Left ventricle myocardium inferior (tissue), 1 donor: ENCODE measurements at places on chromosomes 11 and 22. TPM values are rescaled to one million over a fixed set of nuclear protein-coding genes. Genes with fewer than 3 reads are reported as not detected.
A peak's percentile ranks its signal among the peaks of the same experiment; 100 is the strongest.

GRCh38 chr11:78244546-78245255 is 56.0 kb downstream of the USP35 start:
- peaks cover 12% of the 10 kb centered on the region for H3K4me1 ChIP-seq
- peak overlapping the region; percentile 27 for H3K27ac ChIP-seq
- DNase-seq: no peak
- H3K27me3 ChIP-seq: no peaks in the 10 kb centered on the region
- no peak overlapping the region for H3K4me3 ChIP-seq

DNA sequence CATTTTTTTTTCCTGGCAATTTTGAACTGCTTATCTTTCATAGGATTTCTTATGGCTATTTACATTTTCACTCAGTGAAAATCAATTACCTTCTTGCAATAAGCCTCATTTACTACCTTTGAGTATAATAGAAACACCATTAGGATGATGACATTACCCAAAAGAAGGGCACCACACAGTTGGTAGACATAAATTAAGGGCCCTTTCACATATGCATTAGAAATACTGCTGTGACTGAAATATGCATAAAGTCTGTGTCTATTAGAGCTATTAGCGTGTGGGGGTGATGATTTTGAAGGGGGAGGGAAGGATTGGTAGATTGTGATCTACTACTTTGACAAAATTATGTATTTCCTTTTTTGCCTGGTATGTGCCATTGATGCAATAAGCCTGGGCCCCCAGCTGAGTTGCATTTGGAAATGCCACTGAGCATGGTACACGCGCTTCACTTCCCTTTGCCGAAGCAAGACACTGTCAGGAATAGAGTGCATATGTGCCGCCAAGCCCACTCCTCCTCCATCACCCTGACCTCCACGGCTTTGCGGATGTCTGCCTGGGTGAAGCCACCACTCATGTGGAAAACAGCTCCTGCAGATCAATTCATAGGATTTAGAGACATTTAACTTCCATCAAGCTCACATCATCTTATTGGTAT is 339.3 kb downstream of the DCDC1 start:
- no peaks in the 10 kb centered on the region for H3K27me3 ChIP-seq
- no peak overlapping the region for H3K27ac ChIP-seq
- H3K4me1 ChIP-seq: no peaks in the 10 kb centered on the region
- H3K4me3 ChIP-seq: no peak overlapping the region

GRCh38 chr22:41596776-41597634 is 7.4 kb upstream of the PMM1 start:
- peaks cover 12% of the 10 kb centered on the region for H3K4me1 ChIP-seq
- peak overlapping the region; percentile 76 for H3K27ac ChIP-seq
- DNase-seq: peak; percentile 52
- no peak overlapping the region for H3K4me3 ChIP-seq
- peaks cover 21% of the 10 kb centered on the region for H3K36me3 ChIP-seq

GRCh38 chr11:57323167-57323854 is 1.4 kb downstream of the TNKS1BP1 start:
- peak overlapping the region; percentile 86 for H3K4me3 ChIP-seq
- H3K4me1 ChIP-seq: peaks cover 83% of the 10 kb centered on the region
- H3K27me3 ChIP-seq: no peaks in the 10 kb centered on the region

- no peaks in the 10 kb centered on the region for H3K27me3 ChIP-seq
- no peak for DNase-seq
- H3K36me3 ChIP-seq: no peaks in the 10 kb centered on the region
- H3K4me1 ChIP-seq: peaks cover 71% of the 10 kb centered on the region
- peak overlapping the region; percentile 90 for H3K27ac ChIP-seq
- no peak overlapping the region for H3K4me3 ChIP-seq
These were observed 4.6 kb downstream of the PLA2G6 start for GRCh38 chr22:38177044-38177443.

DNA sequence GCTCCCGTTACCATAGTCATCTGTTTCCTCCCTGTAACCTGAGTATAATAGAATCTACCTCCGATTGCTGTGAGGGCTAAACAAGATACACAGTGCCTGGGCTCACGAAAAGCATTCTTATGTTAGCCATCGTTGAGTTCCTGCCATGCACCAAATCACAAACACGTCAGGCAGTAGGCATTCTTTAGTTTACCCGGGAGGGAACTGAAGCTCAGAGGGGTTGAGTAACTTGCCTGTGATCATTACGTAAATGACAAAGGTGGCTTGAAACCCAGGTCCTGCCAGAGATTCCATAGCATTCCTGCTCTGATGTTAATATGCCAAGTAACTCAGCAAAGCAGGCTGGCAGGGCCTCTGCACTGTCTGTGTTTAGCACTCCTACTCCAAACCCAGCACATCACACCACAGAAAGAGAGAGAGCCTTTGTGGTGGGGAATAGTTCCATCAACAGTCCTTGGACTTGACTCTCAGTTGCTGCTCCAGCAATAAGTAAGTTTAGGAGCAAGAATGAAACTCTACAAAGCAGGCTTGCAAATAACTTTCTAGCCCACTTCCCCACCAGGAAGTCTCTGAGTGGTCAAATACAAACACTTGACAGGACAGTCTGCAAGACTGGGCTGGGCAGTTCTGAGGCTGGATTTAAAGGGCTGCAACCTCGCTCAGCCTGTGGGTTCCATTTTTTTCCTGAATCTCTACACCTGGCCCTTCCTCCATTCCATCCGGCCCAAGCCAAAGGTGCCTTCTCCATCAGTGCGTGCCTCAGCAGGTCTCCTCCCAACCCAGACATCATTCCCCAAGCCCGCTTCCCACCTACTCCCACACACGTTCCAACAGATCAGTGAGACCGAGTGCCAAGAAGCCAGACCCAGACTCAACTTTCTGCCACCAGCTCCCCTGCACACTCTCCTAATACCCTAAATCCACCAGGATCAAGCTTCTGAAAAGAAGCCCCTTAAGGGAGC is 1.1 kb downstream of the SCN2B start:
- peaks cover 55% of the 10 kb centered on the region for H3K4me1 ChIP-seq
- DNase-seq: peak; percentile 40
- H3K27me3 ChIP-seq: peaks cover 8% of the 10 kb centered on the region

- no peaks in the 10 kb centered on the region for H3K36me3 ChIP-seq
- DNase-seq: peak; percentile 31
- peaks cover 51% of the 10 kb centered on the region for H3K4me1 ChIP-seq
- peak overlapping the region; percentile 86 for H3K27ac ChIP-seq
These were observed 88.6 kb upstream of the CRYBB3 start for GRCh38 chr22:25110846-25111578.

DNA sequence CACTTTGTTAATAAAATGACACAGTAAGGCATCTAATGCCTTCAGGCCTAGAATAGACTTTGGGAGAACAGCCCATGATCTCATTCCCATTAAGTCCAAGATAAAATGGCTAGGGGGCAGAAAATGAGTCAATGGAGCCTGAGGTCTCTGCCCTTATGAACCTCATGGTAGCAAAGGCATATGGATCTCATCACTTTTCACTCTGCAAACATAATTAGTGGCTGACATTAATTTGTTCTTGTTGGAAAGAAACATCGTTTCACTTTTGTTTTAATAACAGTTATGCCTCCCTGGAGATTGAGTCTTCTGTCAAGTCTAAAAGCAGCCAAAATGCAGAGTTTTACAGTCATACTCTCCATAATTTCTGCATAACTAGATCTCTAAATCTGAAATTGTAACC is 111.8 kb upstream of the API5 start:
- no peaks in the 10 kb centered on the region for H3K36me3 ChIP-seq
- H3K4me1 ChIP-seq: no peaks in the 10 kb centered on the region
- no peak for DNase-seq
- no peak overlapping the region for H3K27ac ChIP-seq

UBQLNL gene
- not detected for total RNA-seq
